ENCODE measurements at places on chromosomes 4 and X. TPM values are rescaled to one million over a fixed set of nuclear protein-coding genes. Genes with fewer than 3 reads are reported as not detected.

The UBL4A gene
- 31.7 TPM for total RNA-seq

DNA sequence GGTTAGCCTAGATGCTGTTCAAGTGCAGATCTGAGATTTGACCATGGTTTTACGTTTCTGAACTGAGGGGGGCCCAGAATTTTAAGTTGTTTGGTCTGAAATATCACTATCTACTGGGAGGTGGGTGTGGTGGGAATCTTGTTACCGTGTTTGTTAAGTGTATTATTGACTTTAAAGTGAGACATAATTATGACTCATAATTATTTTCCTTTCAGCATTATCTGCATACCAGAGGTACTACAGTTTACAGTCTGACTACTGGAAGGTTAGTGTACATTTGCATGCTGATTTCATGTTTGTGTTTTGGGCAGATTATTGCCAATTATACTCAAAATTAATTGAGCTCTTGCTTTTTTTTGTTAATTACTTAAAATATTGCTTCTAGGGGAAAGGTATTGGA is 101.5 kb downstream of the KDM6A start:
- no peak for DNase-seq

DNA sequence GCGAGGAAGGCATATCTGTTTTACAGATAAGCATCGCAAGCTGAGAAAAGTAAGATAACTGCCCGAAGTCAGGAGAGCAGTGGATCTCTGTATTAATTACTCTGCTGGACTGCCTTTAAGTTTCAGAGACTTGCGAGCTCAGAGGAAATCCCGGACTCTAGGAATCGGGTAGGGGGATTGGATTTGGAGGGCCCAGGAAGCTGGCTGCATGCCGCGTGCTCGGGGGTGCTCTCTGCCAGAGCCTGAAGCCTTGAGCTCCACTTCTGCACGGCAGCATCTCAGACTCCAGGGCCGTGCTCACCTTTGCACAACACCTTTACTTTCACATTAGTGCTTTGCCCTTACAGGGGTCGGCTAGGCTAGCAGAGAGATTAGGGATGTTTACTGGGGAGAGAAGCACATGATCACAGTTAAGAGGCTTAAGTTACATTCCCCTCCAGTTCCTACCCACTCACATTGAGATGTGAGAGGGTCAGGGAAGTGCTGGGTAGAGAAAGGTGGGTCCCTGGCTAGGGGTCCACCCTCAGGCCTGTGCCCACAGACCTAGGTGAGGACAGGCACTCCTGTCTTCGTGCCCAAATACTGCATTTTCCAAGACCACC is 57.0 kb downstream of the TRIML1 start:
- no peak for DNase-seq

- DNase-seq: no peak
Observed at GRCh38 chrX:30751497-30751896, 98.3 kb downstream of the GK start.

DNA sequence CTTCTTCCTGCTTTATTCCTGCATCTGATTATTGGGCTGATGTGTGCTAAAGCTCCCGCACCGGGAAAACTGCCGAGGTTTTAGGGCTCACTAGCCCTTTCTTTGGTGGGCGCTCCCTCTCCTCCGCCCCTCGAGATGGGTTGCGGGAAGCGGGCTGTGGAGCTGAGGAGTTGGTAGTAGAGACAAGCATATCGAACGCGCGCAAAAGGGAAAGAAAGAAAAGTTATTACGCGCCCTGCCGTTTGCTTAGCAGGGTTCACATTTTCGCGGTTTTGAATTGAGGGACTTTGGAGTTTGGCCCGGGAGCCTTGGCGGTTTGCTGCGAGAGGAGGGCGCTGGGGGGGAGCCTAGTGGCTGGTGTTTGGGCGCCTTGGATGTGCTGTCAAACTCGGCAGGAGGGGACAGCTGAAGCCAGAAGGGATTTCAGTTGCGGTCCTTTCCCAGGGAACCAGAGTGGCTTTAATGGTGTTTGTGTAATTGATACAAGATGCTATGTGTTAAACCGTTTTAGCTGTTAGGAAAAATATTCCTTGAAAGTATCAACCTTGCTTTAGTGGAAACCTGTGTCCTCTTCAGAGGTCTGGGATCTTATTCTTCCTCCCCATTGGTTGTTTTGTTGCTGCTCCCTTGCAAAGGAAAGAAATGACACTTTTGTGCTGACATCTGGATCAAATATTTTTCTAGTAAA is 1.1 kb downstream of the GAB1 start:
- no peak for DNase-seq

- DNase-seq: no peak
Observed at GRCh38 chr4:113471146-113471860, 290.2 kb downstream of the CAMK2D start.
